ENCODE measurements at places on chromosomes 5 and 9.

- no peak for DNase-seq
Observed at GRCh38 chr9:97366889-97367288, 45.0 kb upstream of the TDRD7 start.

DNA sequence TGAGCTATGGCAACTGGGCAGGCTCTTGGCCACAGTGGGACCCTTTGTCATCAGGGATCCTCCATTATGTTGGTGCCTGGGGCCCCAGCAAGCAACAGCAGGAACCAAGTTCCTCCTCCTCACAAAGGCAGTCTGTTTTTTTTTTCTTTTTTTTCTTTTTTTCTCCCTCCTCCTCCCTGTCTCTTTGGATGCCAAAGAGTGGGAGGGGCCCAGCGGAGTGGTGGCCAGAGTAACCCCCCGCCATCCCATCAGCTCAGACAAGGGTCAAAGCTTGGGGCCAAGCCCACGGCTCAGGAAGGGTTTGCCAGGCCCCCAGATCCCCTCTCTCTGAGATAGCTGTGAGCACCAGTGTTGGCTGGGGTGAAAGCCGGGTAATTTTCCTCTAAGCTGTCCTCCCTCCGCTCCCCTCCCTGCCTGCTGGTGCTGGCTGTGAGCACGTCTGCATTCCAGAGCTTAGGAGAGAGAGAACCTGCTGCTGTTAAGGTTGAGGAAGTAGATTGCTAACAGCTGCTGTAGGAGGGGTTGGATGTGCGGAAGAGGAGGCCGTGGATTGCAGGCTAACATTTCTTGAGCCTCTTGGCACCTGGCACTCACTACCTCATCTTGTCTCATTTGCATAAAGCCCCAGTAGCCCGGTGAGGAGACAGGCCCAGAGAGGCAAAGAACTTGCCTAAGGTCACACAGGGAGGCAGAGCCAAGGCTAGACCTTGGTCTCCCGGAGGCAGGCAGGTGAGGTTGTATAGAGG lies 21.2 kb downstream of the GSN start:
- DNase-seq, result no peak

DNA sequence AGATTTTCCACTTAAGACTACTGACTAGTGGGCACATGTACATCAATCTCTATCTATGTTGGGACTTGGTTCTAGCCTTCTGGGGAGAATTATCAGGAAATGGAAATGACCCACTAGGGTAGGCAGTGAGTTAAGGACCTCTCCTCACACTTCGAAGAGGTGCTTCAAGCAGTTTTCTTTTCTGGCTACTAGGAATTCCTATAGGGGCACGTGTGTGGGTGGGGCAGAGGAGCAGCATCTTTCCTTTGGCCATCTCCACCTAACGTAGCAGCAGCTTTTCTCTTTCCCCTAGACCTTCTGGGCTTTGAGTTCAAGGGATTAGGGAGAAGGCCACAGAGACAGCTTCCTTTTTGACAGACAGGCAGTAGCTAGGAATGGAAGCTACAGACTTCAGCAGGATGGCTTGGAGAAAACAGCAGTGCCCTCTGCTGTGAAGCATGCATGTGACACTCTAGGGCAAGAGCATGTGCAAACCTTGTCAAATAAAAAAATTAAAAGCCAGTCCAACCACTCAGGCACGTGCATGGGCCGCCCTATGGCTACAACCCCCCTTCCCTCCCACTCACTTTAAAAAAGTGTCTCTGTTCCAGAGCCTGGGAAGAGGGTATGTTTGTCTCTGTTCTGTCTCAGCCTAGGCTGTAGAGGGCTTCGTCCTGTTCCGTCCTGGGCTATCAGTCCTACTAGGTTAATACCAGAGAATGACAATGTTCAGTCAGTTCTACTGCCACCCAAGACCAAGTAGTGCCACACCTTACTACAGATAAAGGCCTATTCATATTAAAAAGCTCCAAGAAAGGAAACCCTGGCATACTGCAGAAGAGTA lies 8.7 kb upstream of the GFRA3 start:
- DNase-seq, result no peak

DNA sequence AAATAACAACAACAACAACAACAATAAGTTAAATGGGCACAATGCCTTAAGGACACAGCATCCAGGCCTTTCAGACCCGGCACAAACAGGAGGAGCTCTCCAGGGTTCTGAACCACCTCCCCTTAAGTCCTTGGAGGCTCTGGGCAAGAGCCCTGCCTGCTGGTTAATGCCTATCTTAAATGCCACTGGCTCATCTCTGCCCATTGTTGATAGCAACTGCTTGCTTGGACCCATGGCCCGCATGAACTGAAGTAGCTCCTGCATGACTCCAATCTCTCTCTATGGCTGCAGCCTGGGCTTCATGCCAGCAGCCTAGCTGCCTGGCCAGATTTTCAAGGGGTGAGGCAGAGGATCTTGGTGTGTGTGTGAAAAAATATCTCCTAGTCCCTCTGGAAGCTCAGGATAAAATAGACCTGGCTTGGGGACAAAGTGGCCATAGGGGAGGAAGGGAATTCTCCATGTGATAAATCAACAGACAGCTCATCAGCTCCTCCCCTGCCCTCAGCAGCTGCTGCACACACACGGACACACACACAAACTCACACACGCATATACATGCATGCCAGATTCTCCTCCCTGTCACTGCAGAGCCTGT lies 27.4 kb downstream of the FAM219A start:
- no peak for DNase-seq

GRCh38 chr5:87069311-87069710 lies 198.4 kb upstream of the RASA1 start:
- no peak for DNase-seq

GRCh38 chr5:8685704-8686103 lies 816.8 kb downstream of the MTRR start:
- DNase-seq, result no peak

DNA sequence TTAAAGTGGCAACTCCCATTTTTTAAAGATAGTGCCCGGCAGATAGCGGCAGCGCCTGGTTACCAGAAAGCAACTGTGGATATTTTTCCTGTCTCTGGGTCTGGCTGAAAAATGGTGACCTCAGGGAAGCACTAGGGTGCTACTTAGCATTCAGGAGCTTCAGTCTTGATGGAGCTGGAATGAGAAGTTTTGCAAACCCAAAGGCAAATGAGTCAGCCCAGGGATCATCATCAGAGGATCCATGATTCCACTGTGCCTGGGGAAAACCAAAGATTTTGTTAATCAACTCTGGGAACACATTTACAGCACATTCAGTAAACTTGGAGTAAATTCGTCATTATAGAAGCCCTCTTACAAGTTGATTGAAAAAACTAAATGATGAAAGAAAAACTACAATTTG lies 26.7 kb downstream of the F2R start:
- DNase-seq, result no peak

- no peak for DNase-seq
Observed at GRCh38 chr9:70169222-70169621, 89.6 kb upstream of the SMC5 start.

GRCh38 chr9:32841314-32841713 lies 58.0 kb downstream of the TMEM215 start:
- no peak for DNase-seq

GRCh38 chr9:6132650-6133049 lies 83.0 kb upstream of the IL33 start:
- no peak for DNase-seq

DNA sequence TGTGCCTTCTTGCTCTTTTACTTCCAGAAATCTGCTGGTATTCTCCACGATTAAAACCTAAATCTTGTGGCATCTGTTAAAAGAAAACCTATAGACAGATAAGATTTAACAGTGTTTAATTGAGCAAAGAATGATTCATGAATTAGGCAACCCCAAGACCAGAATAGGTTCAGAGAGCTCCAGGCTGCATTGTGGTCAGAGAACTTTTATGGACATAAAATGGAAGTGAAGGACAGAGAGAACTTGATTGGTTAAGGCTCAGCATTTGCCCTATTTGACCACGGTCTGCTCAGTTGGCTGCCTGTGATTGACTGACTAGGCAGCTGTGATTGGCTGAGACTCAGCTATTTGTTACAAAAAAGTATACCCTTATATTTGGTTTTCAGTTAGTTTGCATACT lies 10.4 kb upstream of the SLC36A2 start:
- no peak for DNase-seq

GRCh38 chr5:55387865-55388264 lies 80.1 kb downstream of the MTREX start:
- DNase-seq, result no peak

DNA sequence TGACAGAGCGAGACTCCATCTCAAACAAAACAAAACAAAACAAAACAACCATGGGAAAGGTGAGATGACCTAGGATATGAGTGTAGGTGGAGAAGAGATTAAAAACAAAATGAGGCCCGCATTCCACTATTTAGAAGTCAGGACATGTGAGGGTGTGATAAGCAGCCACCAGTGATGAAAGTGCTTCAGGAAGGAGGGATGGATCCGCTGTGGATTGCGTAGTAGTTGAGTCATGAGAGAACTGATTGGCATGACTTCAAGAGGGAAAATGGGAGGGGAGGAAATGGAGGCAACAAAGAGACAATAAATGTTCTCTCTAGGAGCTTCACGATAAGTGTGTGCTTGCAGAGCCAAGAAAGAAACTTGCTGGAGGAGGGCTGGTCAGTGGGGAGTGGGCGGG lies 367.6 kb downstream of the ARL15 start:
- DNase-seq, result no peak

GRCh38 chr5:149930749-149931574 lies 13.6 kb downstream of the PDE6A start:
- no peak for DNase-seq

DNA sequence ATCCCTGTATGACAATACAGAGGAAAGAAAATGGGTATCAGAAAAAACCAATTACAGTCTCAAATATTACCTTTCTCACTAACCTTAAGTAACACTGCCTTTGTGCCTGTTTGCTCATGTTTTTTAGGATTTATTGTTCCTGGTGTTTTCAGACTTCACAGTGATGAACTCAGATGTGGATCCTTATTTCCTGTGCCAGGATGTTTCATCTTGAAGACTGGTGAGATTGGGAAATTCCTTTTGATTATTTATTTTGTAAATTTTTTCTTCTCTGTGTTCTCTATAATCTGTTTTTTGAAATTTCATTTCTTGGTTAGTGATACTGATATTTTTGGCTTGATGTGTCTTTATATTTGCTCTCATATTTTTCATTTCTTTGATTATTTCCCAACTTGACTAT lies 142.4 kb upstream of the GRIN3A start:
- DNase-seq, result no peak

DNA sequence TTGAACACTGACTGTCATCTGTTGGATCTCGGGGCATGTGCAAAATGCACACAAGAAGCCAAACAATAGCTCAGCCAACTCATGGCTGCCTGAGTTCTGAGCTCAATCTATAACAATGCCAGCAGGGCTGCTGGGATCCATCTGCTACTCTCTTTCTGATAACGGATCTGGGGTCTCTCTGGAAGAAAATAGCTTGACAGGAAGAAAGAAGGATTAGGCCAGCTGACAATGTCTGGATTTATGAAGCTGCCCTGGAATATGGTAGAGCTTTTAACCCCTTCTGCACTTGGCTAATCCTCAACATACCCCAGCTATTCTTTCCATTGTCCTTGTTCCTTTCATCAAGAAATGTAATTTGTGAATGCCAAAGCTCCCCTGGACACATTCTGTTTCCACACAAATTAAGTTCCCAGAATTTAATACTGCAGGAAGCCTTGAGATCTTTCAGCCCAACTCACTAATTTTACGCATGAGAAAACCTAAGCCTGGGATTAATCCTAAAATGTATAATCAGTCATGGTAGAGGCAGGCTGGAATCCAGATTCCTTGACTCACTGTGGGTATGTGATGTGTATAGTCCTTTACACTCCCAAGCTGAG lies 62.7 kb upstream of the PCA3 start:
- DNase-seq, result no peak

GRCh38 chr5:157214415-157214814 lies 33.8 kb downstream of the ITK start:
- no peak for DNase-seq

DNA sequence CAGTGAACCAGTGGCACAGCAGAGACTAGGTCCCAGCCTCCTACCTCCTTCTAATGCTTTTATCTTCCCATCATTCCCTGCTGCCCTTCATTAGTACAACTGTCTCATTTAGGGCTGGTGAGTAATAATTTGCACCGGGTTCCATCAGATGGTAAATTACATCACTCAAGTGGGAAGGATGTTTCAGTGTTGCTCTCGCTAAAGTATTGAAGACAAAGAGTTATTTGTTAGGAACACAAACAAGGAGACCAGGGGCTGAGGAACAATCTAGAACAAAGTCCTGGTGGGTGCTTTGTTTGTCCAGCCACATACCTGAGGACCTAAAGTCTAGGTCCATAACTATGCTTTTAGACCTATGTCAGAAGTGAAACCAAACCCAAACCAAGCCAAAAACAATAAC lies 52.4 kb downstream of the SEC61B start:
- no peak for DNase-seq

- no peak for DNase-seq
Observed at GRCh38 chr5:101067429-101067828, 164.3 kb upstream of the ST8SIA4 start.

- DNase-seq, result no peak
Observed at GRCh38 chr5:133129289-133129688, 77.5 kb downstream of the HSPA4 start.

GRCh38 chr5:149823375-149823774 lies 93.3 kb downstream of the PPARGC1B start:
- DNase-seq, result no peak

DNA sequence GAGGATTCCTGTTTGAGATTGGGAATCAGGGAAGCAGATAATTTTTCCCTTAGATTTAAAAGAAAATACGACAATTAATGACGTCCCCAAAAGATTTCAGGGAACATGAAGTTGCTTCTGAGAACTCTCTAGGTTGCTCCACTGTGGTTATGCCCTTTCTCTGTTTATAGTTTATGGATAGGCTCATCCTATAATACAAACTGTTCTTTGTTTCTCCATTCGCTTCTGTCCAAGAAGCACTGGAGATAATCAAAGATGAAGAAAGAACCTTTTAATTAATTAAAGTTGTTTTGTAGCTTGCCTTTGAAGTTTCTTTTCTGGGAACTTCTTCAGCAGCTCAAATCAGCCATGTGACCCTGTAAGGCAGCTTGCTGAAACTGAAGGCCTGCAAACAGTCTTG lies 87.5 kb downstream of the CHSY3 start:
- no peak for DNase-seq

DNA sequence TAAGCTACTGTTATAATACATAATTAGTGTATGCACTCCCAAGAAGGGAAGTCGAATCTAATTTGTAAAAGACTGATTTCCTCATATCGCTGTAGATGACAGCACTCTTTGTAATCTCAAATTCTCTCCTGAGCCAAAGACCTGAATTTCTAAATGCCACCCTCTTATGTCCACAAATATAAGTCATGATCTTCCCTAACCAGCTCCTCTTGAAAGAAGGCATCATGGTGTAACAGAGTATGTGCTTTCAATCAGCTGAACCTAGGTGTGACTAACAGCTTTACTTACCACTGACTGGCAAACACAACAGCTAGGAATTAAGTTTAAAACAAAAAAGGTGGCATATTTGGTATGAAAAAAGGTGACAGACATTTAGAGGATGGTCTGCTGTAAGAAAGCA lies 34.0 kb upstream of the CTNNAL1 start:
- no peak for DNase-seq

GRCh38 chr9:114668146-114668545 lies 10.5 kb upstream of the TEX53 start:
- DNase-seq, result no peak

Data from activated gamma-delta T cell treated with anti-CD3 and anti-CD28 coated beads, Interleukin-2, amount 50 U/mL, for 16 hours (primary cell).